ENCODE measurements at places on chromosomes 2 and 18.

- no peak for DNase-seq
Observed at GRCh38 chr18:11989966-11990380, 8.7 kb downstream of the IMPA2 start.

GRCh38 chr2:10347562-10347948 lies 44.9 kb downstream of the HPCAL1 start:
- no peak for DNase-seq

- no peak for DNase-seq
Observed at GRCh38 chr2:161430386-161430785, 14.3 kb downstream of the TBR1 start.

DNA sequence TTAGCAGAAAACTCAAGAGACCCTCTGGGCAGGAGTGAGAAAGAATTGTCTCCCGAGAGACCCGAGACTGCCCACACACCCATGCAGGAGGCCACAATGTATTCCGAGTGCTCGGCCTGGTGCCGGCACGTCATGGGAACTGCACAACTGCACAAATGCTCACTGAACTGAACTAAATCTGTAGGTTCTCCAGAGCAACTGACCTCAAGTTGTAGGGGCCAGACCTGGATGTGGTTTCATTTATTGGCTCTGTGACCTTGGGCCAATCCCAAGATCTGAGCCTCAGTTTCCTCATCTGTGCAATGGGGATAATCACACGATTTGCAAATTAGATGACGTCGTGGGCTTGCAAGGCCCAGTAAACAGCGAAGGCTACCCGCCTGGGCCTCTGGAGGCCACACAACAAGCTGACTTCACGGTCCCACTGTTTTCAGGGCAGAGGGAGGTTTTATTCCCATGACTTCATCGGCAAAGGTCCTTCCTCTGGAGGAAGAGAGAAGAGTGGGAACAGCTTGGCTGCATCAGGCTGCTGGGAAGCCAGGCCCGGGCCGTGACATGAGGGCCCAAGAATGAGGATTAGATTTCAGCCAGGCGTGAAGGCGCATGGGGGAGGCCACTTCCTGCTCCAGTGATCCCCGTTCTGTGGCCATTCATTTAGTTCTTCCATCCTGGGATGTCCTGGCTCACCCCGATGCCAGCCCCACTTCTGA lies 3.6 kb upstream of the ERFE start:
- no peak for DNase-seq

DNA sequence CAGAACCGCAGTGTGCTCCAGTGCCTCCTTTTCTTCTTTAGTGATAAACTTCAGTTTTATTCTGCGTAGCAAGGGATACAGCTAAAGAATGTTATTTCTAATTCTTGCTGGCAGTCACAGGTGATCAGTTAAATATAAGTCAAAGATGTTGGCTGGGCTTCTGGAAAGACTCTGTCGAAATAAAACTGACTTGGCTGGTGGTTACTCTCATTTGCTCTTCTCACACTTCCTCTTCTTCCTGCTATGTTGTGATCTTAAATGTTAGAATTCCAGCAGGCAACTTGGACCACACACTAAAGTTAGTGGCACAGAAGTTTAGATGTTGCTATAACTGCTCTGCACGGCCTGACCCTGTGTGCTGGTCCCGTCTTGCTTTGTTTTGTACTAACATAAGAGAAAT lies 278.6 kb downstream of the CDH19 start:
- no peak for DNase-seq

- no peak for DNase-seq
Observed at GRCh38 chr2:181655519-181655918, 1.4 kb downstream of the CERKL start.

DNA sequence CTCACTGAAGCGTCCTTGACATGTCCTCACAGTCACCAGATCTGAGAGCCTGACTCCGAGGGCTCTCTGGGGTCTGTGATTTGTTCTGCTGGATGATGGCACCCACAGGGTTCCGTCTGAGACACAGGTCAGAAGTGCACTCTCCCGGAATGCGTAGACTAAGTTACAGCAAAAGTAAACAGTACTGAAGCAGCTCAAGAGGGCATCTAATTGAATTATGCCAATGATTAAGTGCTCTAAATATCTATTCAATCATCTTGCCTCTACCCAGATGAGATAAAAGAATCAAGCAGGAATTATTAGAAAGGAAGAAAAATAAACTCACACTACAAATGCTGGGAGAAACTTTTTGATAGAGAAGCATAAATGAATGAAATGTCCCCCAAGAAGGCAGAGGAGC lies 544.1 kb downstream of the SOX11 start:
- DNase-seq: no peak

GRCh38 chr2:11103984-11104793 lies 51.1 kb upstream of the SLC66A3 start:
- no peak for DNase-seq

DNA sequence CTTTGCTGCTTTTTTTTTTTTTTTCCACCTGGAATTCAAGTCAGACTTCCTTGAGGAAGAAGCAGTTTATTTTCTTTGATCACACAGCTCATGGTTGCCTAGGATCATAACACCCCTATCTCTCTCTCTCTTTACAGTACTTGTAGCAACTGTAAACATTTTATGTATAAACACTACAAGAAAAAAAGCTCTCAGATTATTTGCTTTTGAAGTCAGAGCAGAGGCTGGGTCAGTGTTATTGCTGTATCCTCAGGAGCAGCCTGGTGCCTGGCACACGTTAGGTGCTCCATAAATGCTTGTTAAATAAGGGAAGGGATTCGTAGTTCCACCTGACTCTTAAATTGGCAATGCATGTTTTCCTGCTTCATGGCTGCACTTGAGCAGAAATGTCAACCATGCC lies 221.2 kb downstream of the TGIF1 start:
- no peak for DNase-seq

DNA sequence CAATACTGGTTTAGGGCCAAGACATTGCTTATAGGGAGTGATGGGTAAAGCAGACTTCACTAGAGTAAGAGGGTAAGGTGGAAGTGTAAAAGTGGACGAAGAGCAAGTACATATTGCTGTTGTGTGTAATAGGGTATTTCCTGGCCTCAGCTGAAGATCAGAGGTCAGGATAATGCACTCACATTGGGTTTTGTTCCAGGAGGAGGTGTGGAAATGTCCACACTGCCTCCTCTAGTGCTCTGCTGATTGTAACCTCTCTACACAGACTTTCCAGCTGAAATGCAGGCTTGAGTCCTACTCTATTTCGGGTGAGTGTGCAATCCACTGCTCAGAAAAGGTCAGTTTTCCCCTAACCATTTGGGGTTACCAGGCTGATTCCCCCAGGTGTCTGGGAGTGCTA lies 41.7 kb upstream of the PLA2R1 start:
- no peak for DNase-seq

- DNase-seq: no peak
Observed at GRCh38 chr2:20001361-20001863, 11.1 kb downstream of the MATN3 start.

DNA sequence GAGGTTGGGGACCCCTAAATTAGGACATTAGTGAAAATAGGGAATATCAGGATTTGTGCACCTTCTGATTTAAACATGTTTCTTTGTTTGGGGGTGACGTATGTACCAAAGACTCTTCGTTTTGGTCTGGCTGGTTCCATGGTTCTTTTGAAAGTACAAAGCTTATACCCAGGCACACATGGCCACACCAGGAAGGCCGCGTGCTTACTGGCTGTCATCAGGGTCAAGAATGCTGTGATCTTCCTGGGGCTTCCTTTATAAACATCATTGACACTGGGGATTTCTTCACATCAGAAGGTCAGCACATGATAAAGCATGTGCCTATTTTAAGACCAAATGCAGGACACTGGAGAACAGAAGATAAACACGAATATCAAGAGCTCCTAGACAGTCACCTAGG lies 230.6 kb upstream of the ID2 start:
- no peak for DNase-seq

DNA sequence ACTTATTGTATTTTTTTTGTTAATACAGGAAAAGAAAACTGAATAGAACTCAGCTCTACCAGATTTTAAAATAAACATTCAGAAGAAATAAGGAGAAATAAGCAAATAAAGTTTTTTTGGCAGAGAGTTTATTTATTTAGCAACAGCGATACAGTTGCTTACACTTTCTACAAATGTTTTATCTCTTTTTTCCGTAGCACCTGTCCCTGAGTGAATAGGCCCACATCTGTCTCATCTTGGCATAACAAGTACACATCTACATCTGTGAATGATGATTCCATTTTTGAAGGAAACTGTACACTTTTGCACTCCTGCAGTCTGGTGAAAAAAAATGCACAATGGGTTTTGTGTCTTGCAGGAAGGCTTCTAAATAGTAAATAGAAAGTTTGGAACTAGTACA lies 783.6 kb upstream of the ZEB2 start:
- no peak for DNase-seq

DNA sequence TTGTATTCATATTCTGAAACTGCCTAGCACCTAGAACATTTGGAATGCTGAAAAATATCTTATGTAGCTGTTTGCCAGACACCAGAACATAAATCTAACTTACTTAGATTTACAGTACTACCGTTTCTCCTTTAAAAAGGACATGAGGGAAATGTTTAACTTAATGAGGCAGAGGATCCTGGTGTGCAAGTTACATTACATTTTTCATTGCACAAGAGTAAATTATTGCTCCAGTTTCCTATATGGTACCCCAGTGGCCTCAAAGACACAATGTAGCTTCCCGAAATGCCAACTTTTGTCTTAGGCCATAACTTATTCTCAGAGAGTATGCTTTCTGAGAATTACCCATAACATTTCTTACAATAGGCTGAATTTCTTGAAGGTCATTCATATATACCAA lies 105.5 kb upstream of the DTNA start:
- DNase-seq: no peak

DNA sequence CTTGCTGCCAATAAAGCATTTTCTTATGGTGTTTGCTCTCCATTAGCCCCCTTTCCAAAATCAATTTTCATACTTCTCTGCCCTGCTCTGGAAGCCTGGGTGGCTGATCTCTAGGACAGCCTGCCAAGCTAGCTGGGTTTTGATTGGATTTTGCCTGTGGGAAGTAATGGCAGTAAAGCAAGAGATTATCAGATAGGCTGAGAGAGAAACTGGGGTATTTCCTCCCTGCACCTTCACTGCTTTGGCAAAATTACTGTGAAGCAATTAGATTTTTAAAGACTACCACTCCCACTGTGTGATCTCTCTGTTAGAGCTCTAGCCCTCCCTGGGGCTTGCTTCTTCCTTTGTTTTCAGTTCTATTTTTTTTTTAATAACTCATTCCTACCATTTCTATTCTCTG lies 223.8 kb downstream of the DLGAP1 start:
- no peak for DNase-seq

DNA sequence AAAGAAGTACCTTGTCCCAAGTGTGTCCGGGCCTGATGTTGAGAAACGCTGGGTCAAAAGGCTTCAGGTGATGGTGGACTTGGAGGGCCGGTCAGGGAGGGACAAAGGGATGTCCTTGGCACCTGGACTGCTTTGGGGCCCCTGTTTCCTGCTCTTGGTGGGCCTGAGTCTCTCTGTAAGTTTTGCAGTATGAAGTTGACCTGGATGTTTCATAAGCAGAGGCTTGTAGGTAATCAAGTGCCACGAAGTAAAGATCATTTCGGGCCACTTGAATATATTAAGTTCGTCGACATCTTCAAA lies 29.4 kb downstream of the ASAP2 start:
- DNase-seq: no peak

- DNase-seq: no peak
Observed at GRCh38 chr18:23938901-23939341, 75.6 kb upstream of the TTC39C start.

- DNase-seq: no peak
Observed at GRCh38 chr18:47150824-47151366, 595 bp upstream of the HDHD2 start.

- no peak for DNase-seq
Observed at GRCh38 chr2:29527947-29528346, 393.4 kb downstream of the ALK start.

GRCh38 chr18:25341831-25342230 lies 10.1 kb downstream of the ZNF521 start:
- DNase-seq: no peak

DNA sequence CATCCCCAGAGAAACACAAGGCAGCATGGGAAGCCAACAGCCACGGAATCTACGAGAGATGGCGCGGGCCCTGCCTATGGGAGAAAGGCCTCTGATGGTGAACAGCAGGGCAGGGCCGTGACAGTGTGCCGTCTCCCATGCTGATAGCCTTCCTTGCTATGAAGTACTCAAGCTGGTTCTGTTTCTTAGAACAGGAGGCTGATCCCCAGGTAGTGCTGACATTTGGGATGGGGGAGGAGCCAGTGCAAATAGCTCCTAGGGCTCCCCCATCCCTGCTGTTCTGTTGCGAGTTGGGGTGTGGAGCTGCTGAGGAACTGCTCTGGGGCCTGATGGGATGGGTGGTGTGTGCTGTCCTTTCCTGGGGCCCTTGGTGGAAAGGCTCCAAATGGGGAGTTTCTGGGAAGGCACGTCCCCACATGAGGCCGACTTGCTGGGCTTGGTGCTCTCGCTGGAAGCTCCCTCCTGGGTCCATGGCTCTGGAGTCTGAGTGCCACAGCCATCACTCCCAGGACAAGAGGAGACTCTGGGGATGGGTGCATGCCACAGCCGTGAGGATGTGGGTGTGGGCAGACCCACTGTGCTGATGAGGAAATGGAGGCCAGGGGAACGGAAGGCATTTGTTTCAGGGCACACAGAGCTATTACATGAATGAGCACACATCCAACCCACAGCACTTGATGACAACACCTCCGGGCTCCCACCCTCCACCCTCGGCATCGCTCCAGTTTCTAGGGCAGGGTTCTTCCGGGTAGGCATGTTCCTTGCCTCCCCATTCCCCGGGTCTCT lies 246.8 kb downstream of the HDAC4 start:
- no peak for DNase-seq

DNA sequence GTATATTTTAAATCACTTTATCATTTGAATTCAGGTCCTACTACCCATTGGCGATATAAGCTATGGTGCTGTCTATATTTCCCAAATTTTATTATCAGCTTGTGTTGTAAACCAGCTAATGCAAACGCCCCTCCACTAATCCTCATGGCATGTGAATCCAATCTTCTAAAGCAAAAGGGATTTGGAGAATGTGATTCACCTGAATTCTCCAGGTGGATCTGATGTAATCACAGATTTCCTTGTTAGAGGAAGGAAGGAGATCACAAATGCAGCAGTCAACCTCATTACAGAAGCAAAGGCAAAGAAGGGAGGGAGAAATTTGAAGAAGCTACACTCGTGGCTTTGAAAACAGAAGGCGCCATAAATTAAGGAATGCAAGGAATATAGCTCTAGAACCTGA lies 431.1 kb upstream of the CDH19 start:
- no peak for DNase-seq

DNA sequence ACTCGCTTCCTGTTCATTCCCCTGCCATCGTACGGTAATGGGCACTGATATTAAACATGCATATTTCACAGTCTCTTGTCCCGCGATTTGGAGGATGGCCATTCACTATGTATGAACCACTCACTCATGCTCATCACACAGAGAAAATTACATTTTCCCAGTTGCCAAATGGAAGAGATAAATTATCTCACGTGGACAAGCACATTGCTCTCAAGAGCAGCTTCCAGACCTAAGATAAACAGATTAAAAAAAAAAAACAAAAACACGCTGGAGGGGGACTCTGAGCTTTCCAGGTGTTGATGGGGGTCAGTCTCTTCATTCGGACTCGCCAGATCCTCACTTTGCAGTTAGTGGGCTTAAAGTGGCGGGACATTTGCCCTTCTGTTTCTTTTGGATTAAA lies 1.7 kb upstream of the MAPK4 start:
- DNase-seq: no peak
